Non-pigmented ciliary epithelial cell (primary cell): ENCODE measurements at places on chromosomes 1 and 21.

- no peak for DNase-seq
Measured at GRCh38 chr1:93604411-93604810, 77.2 kb downstream of the BCAR3 start.

DNA sequence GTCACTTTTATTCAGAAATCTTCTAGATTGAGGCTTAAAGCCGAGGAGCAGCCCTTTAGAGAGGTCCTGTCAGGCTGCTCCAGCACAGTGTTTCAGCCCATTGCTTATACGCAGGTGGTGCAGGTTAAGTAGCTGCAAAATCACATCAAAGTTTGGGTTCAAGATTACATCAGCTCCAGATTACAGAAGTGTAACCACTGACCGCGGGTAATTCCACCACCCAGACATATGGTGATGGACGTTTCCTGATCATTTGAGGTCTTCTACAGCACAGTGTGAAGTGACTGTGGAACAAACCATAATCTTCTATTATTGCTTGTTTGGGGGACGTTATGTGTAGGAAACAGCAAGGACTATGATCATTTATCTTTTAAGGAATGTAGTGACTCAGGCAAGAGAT lies 11.8 kb downstream of the C1orf115 start:
- no peak for DNase-seq

GRCh38 chr1:93448983-93449804 lies 1.3 kb downstream of the FNBP1L start:
- no peak for DNase-seq

DNA sequence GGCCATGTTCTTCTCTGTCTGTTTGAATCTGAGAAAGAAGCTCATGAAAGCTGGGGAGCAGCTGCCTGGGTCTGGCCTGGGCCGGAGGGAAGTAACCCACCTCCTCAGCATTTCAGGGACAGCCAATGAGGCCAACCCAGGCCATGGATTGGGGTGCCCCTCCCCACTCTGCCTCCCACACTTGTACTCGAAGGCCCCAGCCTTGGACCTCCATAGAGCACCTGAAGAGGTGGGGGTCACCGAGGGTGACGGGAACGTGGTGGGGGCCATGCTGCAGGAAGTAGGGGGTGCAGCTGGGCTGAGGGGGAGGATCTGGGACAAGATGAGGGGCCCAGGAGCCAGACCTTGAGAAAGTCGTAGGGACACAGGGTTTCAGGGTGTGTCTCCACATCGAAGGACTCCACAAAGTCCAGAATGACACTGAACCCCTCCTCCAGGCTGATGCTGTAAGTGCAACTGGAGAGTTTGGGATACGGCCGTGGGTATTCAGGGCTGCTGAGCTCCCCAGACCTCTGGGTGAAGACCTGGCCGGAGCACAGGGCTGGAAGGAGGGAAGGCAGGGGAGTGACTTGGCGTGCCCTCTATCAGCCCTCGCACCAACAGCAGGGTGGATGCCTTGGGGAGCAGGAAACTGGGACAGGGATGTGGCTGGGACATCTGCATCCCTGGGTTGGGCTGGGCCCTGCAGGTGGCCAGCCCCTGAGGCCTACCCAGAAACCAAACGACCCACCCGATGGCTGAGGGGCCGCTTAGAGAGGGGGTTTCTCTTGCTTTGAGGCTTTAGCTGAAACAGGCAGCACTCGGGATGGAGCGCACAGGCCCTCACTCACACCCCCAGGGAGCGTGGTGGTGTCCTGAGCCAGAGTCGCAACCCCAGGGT lies 3.8 kb downstream of the MASP2 start:
- no peak for DNase-seq

DNA sequence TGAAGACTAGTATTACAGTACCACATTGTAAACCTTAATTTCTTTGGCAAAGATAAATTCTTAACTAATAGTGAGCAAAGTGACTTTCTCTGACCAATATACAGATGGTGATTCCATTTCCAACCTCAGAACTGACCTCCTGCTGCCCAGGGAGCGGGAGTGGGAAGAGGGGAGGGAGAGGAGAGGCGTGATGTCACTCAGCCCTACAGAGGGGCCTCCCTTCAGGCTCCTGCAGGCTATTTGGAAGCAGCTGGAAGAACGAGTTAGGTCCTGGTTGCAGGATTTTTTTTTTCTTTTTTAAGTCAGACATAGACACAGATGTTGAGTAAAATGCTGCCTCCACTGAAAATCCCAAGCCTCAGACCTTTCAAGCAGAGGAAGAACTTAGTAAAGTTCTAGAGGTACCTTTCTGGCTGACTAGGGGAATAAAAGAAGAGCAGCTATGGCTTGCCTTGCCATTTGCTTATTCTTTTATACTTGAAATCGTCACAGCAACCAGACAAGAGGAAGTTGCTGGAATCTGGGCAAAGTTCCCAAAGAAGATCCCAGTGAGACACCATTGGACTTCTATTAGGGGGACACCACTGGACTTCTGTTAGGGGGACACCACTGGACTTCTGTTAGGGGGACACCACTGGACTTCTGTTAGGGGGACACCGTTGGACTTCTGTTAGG lies 54.5 kb downstream of the EXO1 start:
- DNase-seq = no peak

DNA sequence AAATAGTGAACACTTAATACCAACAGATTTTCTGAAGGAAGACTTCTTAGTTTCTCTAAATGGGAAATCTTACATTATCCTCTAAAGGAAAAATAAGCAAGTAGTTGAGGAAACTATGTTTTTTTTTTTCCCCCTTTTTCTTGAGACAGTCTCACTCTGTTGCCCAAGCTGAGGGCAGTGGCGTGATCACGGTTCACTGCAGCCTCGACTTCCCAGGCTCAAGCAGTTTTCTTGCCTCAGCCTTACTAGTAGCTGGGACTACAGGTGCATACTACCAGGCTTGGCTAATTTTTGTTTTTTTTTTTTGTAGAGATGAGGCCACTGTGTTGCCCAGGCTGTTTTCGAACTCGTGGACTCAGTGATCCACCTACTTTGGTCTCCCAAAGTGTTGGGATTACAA lies 3.9 kb downstream of the MTR start:
- no peak for DNase-seq

GRCh38 chr1:153985941-153986761 lies at the start of gene RAB13:
Gene RAB13 (minus strand): TSS chr1:153986339. CDS start chr1:153986236, 103 bp downstream.
- no peak for DNase-seq

- no peak for DNase-seq
Measured at GRCh38 chr1:167926486-167926997, 9.9 kb upstream of the DCAF6 start.

GRCh38 chr21:41228006-41228370 lies 60.0 kb downstream of the BACE2 start:
- DNase-seq = no peak
